Gastrocnemius medialis (tissue), 4 donors: ENCODE measurements at places on chromosomes 5 and 9. TPM values are rescaled to one million over a fixed set of nuclear protein-coding genes. Genes with fewer than 3 reads are reported as not detected.

DNA sequence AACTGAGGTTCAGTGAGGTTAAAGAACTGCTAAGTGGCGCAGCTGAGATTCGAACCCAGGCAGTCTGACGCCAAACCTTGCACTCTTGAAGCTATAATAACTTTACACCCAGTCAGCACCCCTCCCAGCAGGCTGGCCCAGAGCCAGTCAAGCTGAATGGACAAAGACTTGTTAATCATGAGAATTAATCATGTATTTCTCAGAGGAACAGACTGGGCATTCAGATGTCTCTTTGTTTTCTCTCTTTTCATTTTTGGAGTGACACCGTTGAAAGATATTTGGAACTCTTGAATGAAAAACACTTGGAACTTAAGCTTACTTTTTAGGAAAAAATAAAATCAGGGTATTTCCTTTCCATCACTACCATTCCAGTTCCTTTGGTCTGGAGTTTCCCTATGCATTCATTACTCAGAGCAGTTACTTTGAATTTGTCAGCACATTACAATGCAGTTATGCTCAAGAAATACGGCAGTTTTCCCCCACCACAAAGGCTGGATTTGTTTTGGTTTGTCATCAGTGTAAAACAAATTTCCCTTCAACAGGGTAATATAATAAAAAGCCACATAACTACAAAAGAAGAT, 22.6 kb upstream of the MAMDC2 start:
- no peaks in the 10 kb centered on the region for H3K4me1 ChIP-seq
- no peaks in the 10 kb centered on the region for H3K36me3 ChIP-seq
- H3K27ac ChIP-seq, result no peak overlapping the region
- no peak overlapping the region for H3K4me3 ChIP-seq
- no peaks in the 10 kb centered on the region for H3K27me3 ChIP-seq
- DNase-seq, result no peak

GRCh38 chr5:4191703-4192102, 596.1 kb downstream of the IRX1 start:
- DNase-seq, result no peak
- no peaks in the 10 kb centered on the region for H3K4me1 ChIP-seq
- no peaks in the 10 kb centered on the region for H3K27me3 ChIP-seq
- no peak overlapping the region for H3K27ac ChIP-seq
- H3K36me3 ChIP-seq, result no peaks in the 10 kb centered on the region

DNA sequence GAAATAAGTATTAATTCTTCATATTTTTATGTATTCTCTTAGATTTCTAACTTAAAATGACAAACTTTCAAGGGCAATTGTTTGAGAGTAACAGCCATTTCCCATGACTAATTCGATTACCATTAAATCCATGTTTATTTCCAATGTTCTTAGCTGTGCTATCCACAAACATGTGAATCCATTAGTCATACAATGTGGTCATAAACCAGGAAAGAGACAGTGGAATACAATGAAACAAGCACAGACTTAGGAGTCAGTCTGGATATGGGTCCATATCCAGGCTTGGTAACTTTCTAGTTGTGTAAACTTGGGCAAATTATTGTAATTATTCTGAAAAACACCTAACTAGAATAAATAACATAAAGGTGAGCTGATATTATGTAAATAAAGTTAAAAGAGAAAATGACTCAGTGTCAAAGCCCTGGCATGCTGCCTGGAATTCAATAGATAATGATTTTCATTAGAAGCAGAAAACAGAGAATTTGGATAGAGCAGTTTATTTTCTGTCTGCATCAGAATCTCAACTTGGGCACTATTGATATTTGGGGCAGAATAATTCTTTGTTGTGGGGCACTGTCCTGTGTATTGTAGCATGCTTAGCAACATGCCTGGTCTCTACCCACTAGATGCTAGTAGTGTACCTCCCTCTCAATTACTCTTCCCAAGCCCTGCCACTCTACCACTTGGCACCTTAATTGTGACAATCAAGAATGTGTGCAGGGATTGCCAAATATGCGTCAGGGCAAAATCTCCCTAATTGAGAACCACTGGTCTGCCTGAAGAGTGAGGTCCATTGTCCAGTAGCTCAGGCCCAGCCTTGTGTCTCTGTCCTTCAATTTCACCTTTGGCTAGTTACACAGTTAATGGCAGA, 44.7 kb upstream of the SLC27A6 start:
- H3K4me1 ChIP-seq, result no peaks in the 10 kb centered on the region
- no peaks in the 10 kb centered on the region for H3K36me3 ChIP-seq
- no peak overlapping the region for H3K4me3 ChIP-seq
- no peak for DNase-seq
- H3K27ac ChIP-seq, result no peak overlapping the region

GRCh38 chr5:43101491-43101890, 19.2 kb upstream of the ZNF131 start:
- no peak for DNase-seq
- no peaks in the 10 kb centered on the region for H3K36me3 ChIP-seq

GRCh38 chr5:89377767-89378455, 494.9 kb upstream of the MEF2C start:
- H3K4me3 ChIP-seq, result no peak overlapping the region
- no peak for DNase-seq
- no peak overlapping the region for H3K27ac ChIP-seq
- H3K36me3 ChIP-seq, result no peaks in the 10 kb centered on the region
- peaks cover 6% of the 10 kb centered on the region for H3K4me1 ChIP-seq

DNA sequence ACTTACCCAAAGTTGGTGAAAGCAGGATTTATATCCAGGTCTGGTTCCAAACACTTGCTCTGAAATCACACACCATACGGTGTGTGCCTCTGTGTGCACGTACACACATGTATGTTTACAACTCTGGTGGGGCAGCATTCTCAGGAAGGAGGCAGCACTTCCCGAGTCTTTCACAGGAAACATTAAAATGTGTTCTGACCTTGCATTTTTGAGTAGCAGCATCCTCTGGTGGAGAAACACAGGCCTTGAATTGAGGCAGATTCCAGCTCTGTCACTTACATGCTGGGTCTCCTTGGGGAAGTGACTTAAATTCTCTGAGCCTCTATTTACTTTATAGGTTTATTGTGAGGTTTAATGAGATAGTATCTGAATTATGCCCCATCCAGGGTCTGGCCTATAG, 126.4 kb downstream of the RGS3 start:
- no peak overlapping the region for H3K4me3 ChIP-seq
- no peaks in the 10 kb centered on the region for H3K27me3 ChIP-seq
- DNase-seq, result no peak
- H3K36me3 ChIP-seq, result no peaks in the 10 kb centered on the region
- peak overlapping the region; percentile 36 for H3K27ac ChIP-seq

DNA sequence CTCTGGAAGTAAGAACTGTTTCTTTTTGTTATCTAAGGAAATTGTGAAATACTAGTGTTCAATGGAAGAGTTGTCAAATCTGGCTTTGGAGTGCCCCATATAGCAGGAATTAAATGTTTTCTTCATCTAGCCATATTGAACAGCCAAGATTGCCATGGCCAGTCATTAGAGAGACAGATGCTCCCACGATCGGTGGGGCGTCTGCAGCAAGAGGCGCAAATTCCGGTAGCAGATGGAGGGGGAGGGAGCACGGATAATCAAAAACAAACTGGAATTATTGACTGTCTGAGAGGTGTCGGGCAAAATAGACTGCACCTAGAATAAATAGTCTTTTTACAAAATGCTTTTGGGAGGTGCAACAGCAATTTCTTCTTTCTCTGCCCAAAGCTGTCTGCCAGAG, 139.1 kb upstream of the FSTL4 start:
- H3K27me3 ChIP-seq, result no peaks in the 10 kb centered on the region
- H3K4me3 ChIP-seq, result no peak overlapping the region
- no peaks in the 10 kb centered on the region for H3K4me1 ChIP-seq
- no peaks in the 10 kb centered on the region for H3K36me3 ChIP-seq

Gene PCDHA7
- 0.15 TPM for total RNA-seq

- no peaks in the 10 kb centered on the region for H3K27me3 ChIP-seq
- no peaks in the 10 kb centered on the region for H3K4me1 ChIP-seq
- DNase-seq, result no peak
- no peaks in the 10 kb centered on the region for H3K36me3 ChIP-seq
- H3K27ac ChIP-seq, result no peak overlapping the region
These were observed 353.8 kb upstream of the WWC1 start for GRCh38 chr5:167937635-167937998.

DNA sequence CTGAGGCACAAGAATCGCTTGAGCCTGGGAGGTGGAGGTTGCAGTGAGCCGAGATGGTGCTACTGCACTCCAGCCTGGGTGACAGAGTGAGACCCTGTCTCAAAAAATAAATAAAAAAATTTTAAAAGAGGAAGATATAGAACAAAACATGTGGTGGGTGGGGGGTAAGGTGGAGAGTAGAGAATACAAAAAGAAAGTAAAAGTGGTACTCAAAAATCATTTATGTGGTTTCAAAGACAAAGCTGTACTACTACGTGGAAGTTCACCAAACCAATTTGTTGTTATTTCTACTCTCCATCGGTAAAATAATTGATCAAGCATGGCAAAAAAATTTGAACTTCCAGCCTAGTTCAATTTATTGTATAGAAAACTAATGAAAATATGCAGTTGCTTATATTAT, 8.0 kb upstream of the OR13C3 start:
- no peak overlapping the region for H3K4me3 ChIP-seq
- H3K36me3 ChIP-seq, result no peaks in the 10 kb centered on the region
- H3K27me3 ChIP-seq, result no peaks in the 10 kb centered on the region
- H3K27ac ChIP-seq, result no peak overlapping the region
- no peaks in the 10 kb centered on the region for H3K4me1 ChIP-seq
- DNase-seq, result no peak

Gene CA9
- total RNA-seq, result not detected

Gene CAMK2A
- total RNA-seq, result 36.0 TPM

- H3K4me3 ChIP-seq, result no peak overlapping the region
- no peak for DNase-seq
- no peak overlapping the region for H3K27ac ChIP-seq
- no peaks in the 10 kb centered on the region for H3K4me1 ChIP-seq
- no peaks in the 10 kb centered on the region for H3K36me3 ChIP-seq
- no peaks in the 10 kb centered on the region for H3K27me3 ChIP-seq
These were observed 45.4 kb downstream of the FGF1 start for GRCh38 chr5:142640316-142641005.

DNA sequence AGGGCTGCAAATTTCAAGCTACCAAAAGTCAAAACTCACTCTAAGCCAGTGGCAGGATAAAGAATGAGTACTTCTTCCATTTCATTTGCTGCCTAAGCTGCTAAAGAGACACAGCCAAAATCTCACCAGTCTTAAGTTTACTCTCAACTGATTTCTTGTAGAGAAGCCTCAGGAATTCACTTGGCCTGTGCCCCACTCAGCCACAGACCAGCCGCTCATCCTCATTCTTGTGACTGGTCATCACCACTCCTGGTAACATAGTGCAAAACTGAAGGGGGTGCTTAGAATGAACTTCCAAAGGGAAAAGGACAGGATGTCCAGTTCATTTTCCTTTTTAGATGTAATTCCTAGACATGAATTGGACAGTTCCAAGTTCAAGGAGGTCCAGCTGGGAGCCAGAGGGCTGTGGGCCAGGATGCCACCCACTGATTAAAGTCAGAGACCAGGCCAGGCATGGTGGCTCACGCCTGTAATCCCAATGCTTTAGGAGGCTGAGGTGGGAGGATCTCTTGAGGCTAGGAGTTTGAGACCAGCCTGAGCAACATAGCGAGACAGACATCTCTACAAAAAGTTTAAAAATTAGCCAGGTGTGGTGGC, 72.7 kb upstream of the RANBP3L start:
- no peaks in the 10 kb centered on the region for H3K4me1 ChIP-seq
- peak; percentile 25 for DNase-seq
- H3K4me3 ChIP-seq, result no peak overlapping the region

Gene DCP2
- total RNA-seq, result 30.9 TPM

Gene SPATA31D4
- not detected for total RNA-seq

Gene DHFR
- total RNA-seq, result 2.2 TPM

- H3K27me3 ChIP-seq, result no peaks in the 10 kb centered on the region
- peak within 1 kb of the TSS; percentile 63 for H3K4me3 ChIP-seq
- no peaks in the 10 kb centered on the region for H3K36me3 ChIP-seq
These were observed at the start of gene HMMR for GRCh38 chr5:163460562-163461171. TSS of gene HMMR (plus strand) at chr5:163460632. CDS start at chr5:163460693, 61 bp downstream.

DNA sequence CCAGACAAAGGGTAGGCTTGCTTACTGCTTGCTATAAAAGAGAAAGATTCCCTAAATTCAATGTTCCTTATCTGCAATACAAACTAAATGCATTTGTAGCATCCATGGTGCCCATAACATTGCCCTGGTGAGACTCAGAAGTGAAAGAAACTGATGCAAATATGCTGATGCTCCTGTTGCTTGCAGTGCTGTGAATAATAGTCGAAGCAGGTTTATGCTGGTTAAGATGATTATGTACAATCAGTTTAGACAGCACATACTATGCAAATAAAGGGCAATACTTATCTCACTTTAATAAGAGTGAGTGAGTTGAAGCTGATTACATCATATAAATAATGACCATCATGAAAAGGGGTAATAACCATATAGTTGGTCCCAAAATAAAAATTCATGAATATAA, 215.5 kb downstream of the SNCAIP start:
- no peak overlapping the region for H3K4me3 ChIP-seq
- no peak for DNase-seq
- no peak overlapping the region for H3K27ac ChIP-seq
- no peaks in the 10 kb centered on the region for H3K36me3 ChIP-seq
- no peaks in the 10 kb centered on the region for H3K27me3 ChIP-seq

DNA sequence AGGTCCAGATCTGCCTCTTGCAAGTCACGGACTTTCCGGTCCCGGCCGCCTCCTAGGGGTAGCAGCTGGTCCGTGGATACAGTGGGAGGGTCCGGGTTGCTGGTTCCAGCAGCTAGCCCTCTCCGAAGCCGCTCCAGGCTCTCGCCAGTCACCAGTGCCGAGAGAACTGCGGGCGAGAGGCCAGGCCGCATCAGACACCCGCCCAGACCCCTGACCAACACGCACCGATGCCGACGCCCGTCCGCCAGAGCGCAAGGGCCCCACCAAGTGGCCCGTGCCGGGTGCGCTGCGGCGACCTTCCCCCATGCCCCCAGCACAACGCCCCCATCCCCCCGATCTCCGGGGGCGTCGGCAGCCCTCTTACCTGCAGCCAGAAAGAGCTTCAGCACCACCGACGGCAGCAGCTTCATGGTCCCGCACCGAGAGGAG, 470 bp downstream of the HBEGF start:
- peak overlapping the region; percentile 79 for H3K4me3 ChIP-seq
- H3K27ac ChIP-seq, result peak overlapping the region; percentile 91
- H3K36me3 ChIP-seq, result no peaks in the 10 kb centered on the region
- peak; percentile 62 for DNase-seq
- no peaks in the 10 kb centered on the region for H3K27me3 ChIP-seq

Gene FBXL7
- total RNA-seq, result 3.6 TPM

GRCh38 chr5:60719329-60719728, 19.4 kb upstream of the DEPDC1B start:
- no peaks in the 10 kb centered on the region for H3K36me3 ChIP-seq
- no peaks in the 10 kb centered on the region for H3K27me3 ChIP-seq
- no peak for DNase-seq
- H3K27ac ChIP-seq, result no peak overlapping the region
- no peak overlapping the region for H3K4me3 ChIP-seq

DNA sequence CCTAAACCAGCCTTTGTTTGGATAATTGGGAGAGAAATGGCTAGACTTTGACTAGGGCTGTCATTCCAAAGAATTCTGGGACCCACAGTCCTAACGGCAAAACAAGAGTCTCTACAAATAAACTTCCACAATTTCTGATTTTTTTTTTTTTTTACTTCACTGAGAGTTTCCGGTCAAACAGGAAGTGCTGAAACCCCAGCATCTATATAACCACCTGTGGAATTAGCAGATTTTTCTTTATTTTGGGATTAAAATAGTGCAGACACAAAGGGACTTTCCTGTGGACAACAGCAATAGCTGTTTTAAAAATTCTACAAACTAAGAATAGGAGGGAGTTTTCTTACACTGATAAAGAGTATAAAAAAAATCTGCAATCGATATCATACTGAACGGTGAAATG, 157.4 kb downstream of the ARSB start:
- no peak overlapping the region for H3K27ac ChIP-seq
- H3K4me1 ChIP-seq, result no peaks in the 10 kb centered on the region
- DNase-seq, result no peak
- H3K27me3 ChIP-seq, result no peaks in the 10 kb centered on the region
- no peak overlapping the region for H3K4me3 ChIP-seq
